Stimulated activated CD8-positive, alpha-beta memory T cell treated with anti-CD3 and anti-CD28 coated beads, Interleukin-4, amount 100 ng/mL, for 48 hours (primary cell): ENCODE measurements at places on chromosomes 7 and 10.

DNA sequence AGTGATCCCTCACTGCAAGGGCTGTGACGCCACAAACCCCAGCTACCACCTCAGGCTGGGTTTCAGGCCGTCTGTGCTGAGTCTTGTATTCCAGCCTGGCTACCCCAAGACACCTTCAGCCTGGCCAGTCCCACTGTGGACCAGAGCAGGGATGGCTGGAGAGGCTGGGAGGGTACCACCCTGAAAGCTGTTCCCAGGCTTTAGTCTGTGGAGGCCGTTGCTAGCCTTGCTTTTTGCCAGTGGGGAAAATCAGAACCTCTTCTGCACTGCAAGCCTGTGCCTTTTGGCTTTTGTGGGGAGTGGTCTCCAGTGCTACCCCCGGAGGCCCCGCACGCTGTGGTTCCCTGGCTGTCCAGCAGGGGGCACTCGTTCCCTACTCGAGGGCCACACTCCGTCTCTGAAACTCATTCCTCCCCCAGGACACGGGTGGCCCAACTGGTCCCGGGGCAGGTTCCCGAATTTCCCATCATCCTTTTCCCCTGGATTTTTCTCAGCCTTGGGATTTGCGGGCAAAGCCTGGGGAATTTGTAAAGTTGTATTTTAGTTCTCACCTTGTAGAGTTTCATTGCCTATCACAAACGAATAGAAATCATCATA, 128.4 kb upstream of the BTBD16 start:
- DNase-seq = peak; percentile 73

DNA sequence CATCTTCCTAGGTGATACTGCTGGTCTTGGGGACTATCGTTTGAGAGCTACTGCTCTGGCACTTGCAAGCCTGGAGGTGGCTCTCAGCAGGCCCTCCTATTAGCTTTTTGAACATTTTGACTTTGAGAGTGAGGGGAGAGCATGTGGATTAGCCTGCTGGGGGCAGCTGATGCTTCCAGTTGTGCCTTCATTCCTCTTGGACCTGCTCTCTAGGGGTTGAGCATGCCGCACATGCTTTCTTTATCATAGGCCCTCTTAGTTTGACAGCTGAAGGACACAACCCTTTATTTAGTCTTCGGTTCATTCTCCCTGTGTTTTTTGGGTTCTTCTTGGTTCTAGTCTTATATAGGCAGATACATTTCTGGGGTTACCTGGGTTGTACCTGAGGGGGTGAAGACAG, 132.1 kb downstream of the GALNT17 start:
- DNase-seq = no peak

- no peak for DNase-seq
Observed at GRCh38 chr10:61024151-61024855, 80.3 kb upstream of the RHOBTB1 start.

GRCh38 chr10:113047963-113048781, 98.1 kb downstream of the TCF7L2 start:
- no peak for DNase-seq

DNA sequence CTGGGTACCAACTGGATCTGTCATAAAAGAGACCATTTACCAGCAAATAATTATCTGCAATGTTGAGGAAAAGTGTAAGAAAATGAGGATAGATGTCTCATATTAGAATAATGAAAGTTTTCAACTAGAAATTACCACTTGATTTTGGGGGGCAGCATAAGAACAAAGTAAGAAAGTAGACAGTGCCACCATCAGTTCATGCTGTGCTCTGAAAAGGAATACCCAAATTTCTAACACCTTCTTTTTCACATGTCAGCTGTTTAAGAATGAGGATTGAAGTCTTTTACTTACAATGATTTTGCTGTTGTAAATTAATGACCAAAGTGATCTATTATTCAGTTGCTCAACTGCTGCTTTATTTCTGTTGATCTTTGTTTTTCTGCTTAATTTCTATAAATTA, 578.3 kb downstream of the ETV1 start:
- no peak for DNase-seq
